ENCODE measurements at places on chromosomes 2 and 18. TPM values are rescaled to one million over a fixed set of nuclear protein-coding genes. Genes with fewer than 3 reads are reported as not detected.

The CAPN13 gene
- total RNA-seq, result not detected

The ASXL3 gene
- total RNA-seq, result 15.9 TPM

The NTSR2 gene
- total RNA-seq, result not detected

The ALPI gene
- total RNA-seq, result 2.9 TPM

The NGEF gene
- 1.2 TPM for total RNA-seq

The BCL11A gene
- 10.1 TPM for total RNA-seq

The SH3RF3 gene
- 7.5 TPM for total RNA-seq

The ATG16L1 gene
- 36.4 TPM for total RNA-seq

The COL5A2 gene
- total RNA-seq, result 2,163 TPM

The PARD6G gene
- 12.8 TPM for total RNA-seq

The XDH gene
- total RNA-seq, result 0.24 TPM

The MAP4K4 gene
- 79.7 TPM for total RNA-seq

The FTCDNL1 gene
- total RNA-seq, result 0.96 TPM

The PFN4 gene
- not detected for total RNA-seq

The PDE1A gene
- 6.5 TPM for total RNA-seq

The ANKRD23 gene
- total RNA-seq, result 6.5 TPM

The EVA1A gene
- 14.4 TPM for total RNA-seq

The SERTAD2 gene
- 6.3 TPM for total RNA-seq
